ENCODE measurements at places on chromosomes 7 and 10.

GRCh38 chr7:23369695-23370404 is 70.7 kb downstream of the MALSU1 start:
- DNase-seq = no peak

GRCh38 chr7:112370436-112370835 is 79.8 kb upstream of the IFRD1 start:
- no peak for DNase-seq

DNA sequence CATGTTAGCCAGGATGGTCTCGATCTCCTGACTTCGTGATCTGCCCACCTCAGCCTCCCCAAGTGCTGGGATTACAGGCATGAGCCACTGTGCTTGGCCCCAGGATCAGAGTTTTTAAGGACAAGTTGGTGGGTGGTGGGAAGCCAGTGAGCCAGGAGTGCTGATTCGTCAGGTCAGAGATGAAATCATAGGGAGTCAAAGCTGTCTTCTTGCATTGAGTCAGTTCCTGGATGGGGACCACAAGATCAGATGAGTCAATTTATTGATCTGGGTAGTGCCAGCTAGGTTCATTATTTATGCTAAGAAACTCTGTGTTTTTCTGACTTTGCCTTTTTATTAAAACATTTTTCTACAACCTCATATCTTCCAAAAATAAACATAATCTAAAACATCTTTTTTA is 423.8 kb downstream of the ARL4A start:
- no peak for DNase-seq

DNA sequence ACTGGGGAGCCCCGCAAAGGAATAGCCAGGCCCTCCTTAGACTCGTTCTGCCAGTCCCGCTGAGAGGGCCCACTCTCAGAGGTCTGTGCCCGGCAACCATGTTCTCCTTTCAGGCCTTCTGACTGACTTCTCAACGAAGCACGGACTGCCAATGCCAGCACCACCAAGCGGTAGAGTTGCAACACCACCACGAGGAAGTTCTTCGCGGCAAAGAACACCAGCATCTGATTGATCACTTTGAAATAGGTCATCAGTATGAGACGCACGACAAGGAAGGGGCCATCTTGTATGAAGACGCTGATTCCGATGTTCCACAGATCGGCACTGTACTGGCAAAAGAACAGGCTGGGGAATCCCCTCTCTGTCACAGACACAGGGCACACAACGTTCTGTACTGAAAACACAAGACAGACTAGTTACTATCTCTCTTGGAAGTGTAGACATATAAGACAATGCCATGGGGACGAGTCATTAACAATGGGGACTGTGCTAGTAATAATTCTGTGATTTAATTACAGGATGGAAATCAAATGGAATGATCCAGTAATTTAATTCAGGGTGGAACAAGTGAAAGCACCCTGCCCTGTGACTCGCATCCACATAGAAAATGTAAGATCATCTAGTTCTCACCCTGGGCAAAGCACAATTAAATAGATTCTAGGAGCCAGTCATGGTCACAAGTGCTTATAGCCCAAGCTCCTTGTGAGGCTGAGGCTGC is 42.7 kb downstream of the TMEM26 start:
- no peak for DNase-seq

GRCh38 chr10:352476-353235 is 217.4 kb downstream of the ZMYND11 start:
- DNase-seq = no peak

- no peak for DNase-seq
Measured at GRCh38 chr10:30192846-30193608, 133.6 kb upstream of the JCAD start.

- DNase-seq = no peak
Measured at GRCh38 chr7:11819947-11820346, 12.1 kb downstream of the THSD7A start.

GRCh38 chr10:78779339-78779955 is 289.3 kb upstream of the ZMIZ1 start:
- DNase-seq = no peak

- no peak for DNase-seq
Measured at GRCh38 chr10:114565066-114565465, 93.0 kb downstream of the ABLIM1 start.

- no peak for DNase-seq
Measured at GRCh38 chr7:20783700-20784387, 2.8 kb downstream of the SP8 start.

GRCh38 chr10:113517165-113517900 is 35.5 kb upstream of the HABP2 start:
- no peak for DNase-seq

DNA sequence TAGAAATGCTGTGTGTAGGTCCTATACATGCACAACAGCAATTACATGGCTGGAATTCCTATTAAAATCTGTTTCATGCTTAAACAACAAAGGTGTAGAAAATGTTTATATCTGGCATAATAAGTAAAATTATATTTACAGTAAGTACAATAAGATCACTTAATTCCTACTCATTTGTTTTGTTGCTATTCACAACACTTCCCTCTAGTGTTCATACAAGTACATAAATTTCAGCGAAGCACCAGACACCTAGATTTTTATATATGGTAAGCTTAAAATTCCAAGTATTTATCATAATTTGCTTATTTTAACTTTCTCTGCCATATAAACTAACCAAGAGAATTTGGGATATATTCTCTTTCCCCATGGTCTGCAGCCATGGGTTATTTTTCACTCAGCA is 51.8 kb upstream of the ANK3 start:
- DNase-seq = no peak

- DNase-seq = no peak
Measured at GRCh38 chr7:116153050-116153449, 57.3 kb upstream of the TES start.

GRCh38 chr7:25356534-25357151 is 128.4 kb upstream of the NPVF start:
- DNase-seq = no peak

DNA sequence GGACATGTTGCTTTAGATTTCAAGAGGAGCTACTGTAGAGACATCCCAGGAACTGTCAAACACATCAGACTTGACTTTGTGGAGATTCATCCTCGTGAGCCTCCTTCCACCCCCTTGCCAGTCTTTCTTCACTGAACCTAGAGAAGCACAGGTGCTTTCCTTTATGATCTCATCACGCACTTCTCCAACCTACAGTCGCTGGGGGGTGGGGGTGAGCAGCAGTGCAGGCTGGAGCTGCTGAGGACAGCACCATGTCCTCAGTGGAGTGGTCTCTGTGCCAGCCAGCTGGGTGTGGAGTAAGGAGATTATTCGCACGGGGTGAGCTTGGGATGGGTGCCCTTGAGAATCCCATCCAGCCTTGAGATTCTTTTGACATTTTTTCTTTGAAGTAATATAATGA is 88.1 kb downstream of the VOPP1 start:
- DNase-seq = no peak

- DNase-seq = no peak
Measured at GRCh38 chr7:33805630-33806233, 99.6 kb upstream of the BMPER start.

Data from SJCRH30 (cell line).